Activated naive CD8-positive, alpha-beta T cell treated with anti-CD3 and anti-CD28 coated beads, Interleukin-2, amount 10 ng/mL, durations not matched to agents 7 days and 5 days (primary cell): ENCODE measurements at places on chromosomes 1 and 21.

DNA sequence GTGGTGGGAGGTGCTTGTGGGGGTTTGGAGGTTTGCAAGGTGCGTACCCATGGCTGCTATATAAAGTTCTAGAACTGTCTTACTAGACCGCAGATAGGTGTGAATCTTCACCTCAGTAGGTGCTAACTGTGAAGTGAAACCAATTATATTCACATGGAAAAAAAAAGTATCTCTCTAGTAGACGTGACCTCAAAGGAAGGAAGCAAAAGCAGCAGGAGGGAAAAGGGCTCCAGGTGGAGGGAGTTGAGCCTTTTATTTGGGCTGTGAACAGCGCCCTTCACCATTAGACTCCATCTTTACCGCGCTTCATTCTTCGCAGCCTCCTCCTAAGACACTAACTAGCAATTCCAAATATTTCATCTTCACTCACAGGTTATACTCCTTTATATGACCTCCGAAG lies 129.8 kb downstream of the TBX19 start:
- DNase-seq, result no peak

GRCh38 chr1:109768820-109769219 lies 5.1 kb upstream of the EPS8L3 start:
- DNase-seq, result peak; percentile 10

- DNase-seq, result no peak
Observed at GRCh38 chr1:41620365-41621169, 136.1 kb upstream of the EDN2 start.

DNA sequence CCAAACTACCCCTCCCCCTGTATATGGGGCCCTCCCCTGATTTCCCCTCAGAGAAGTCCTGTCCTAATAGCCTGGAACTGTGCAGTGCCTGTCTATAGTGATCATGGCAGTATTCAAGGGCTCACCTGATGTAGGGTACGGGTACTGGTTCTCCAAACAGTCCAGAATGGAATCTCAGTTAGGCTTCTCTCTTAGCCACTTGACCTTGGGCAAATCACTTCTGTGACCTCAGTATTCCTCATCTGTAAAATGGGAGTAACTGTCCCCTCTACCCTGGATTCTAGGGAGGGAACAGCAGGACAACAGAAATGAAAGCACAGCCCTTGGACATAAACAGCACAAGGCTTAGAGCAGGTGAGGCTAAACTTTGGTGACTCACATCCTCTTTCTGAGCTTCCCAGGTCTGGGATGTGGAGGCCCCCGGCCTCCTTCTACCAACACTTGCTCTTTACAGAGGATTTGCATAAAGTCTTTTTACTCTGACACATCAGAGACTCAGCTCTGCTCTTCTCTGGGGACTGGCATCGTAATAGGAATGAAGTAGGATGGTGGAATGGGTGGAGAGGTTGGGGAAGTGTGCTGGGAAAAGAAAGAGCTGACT lies 20.0 kb upstream of the PDZK1IP1 start:
- no peak for DNase-seq

- no peak for DNase-seq
Observed at GRCh38 chr1:184472136-184472535, 85.3 kb downstream of the C1orf21 start.

GRCh38 chr1:89998306-89998705 lies 3.4 kb downstream of the ZNF326 start:
- no peak for DNase-seq

DNA sequence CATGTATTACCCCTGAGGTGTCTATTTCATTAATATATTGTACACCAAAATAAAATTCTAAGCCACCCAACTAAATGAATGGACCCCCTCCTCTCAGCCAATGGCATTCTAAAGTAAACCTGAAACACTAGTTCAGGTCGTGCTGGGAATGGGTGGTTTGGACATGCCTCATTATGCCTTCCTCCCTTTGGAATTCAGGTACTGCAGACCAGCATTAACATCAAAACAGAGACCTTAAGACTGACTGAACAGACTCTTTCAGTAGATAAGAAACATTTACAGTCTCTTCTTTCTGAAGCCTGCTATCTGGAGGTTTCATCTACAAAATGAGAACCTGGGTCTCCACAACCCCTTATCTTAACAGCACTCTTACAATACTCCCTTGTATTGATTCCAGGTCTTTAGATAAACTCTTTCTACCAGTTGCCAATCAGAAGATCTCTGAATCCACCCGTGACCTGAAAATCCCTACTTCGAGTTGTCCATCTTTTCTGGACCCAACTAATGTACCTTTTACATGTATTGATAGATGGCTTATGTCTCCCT lies 93.6 kb downstream of the PKN2 start:
- DNase-seq, result no peak

- no peak for DNase-seq
Observed at GRCh38 chr1:39080269-39080826, 54.2 kb downstream of the NDUFS5 start.

DNA sequence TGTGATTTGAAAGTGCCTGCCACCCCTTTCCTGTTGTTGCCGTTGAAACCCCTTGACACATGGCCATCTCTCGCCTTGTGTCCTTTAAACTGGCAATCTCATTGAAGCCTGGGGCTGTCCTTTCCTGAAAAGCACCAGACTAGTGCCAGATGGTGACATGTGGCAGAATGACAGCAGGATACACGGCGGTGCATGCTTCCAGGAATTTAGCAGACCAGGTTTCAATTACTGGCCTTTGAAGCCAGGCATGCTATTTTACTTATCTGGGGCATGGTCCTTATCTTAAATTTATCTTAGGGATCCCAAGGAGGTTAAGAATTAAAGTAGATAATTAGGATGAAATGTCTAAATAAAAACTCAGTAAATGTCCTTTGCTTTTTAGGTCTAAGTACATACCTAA lies 15.2 kb downstream of the PLPPR4 start:
- DNase-seq, result no peak

GRCh38 chr1:103900005-103900404 lies 150.3 kb downstream of the AMY1C start:
- no peak for DNase-seq

- DNase-seq, result no peak
Observed at GRCh38 chr1:109356915-109357314, 40.8 kb downstream of the SORT1 start.

DNA sequence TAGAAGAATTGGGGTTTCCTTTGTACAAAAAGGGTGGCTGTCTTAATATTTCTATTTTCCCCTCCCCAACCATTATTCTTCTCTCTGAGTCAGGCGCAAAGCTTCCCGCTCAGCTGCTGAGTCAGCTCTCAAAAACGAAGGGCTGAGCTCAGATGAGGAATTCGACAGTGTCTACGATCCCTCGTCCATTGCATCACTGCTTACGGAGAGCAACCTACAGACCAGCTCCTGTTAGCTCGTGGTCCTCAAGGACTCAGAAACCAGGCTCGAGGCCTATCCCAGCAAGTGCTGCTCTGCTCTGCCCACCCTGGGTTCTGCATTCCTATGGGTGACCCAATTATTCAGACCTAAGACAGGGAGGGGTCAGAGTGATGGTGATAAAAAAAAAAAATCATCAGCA lies 3.0 kb upstream of the TUFT1 start:
- DNase-seq, result no peak

DNA sequence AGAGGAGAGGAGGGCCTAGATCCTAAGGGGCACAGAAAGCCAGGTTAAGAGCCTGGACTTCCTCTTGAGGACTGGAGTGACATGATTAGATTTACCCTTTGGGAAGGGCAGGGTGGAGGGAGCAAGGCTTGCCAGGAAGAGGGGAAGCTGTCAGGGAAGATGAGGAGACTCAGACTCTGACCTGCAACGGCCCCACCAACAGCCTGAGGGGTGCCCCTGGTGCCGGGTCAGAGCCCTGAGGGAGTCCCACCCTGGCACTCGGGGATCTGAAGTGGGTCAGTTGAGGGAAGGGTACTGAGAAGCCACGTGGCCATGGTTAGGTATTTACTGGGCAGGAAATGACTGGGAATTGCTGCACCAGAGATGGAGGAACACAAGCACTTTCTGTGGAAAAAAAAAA lies 9.8 kb downstream of the ECE1 start:
- DNase-seq, result no peak

DNA sequence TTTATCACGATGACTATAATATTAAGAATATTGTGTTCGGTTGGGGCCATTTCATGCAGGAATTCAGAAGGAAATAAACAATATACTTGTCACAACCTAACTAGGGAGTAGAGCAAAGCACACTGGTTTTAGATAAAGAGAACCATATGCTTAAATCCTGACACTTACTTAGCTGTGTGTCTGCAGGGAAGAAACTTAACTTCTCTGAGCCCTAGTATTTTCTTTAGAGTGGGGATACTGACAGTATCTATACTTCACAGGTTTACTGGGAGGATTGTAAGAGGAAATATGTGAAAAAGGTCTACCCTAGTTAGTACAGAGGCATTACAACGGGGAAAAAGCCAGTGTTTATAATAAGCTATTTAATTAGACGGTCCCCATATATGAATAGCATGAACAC lies 72.9 kb downstream of the IARS2 start:
- DNase-seq, result no peak

DNA sequence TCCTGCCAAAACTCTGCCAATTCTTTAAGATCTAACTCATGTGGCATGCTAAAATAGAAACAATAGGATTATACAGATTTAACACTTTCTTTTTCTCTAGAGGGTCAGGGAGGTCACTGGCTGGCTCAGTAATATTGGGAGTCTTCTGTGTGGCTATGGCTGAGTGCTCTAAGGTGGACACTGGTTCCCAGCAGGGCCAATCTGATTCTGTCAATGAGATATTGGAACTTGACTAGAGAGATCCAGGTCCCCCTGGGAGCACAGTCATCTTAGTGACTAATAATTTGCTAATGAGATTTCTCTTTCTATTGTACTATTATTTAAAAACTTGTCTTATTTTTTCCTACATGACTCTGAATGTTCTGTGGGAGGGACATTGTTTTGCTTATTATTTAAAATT lies 69.1 kb upstream of the ZP4 start:
- DNase-seq, result no peak

DNA sequence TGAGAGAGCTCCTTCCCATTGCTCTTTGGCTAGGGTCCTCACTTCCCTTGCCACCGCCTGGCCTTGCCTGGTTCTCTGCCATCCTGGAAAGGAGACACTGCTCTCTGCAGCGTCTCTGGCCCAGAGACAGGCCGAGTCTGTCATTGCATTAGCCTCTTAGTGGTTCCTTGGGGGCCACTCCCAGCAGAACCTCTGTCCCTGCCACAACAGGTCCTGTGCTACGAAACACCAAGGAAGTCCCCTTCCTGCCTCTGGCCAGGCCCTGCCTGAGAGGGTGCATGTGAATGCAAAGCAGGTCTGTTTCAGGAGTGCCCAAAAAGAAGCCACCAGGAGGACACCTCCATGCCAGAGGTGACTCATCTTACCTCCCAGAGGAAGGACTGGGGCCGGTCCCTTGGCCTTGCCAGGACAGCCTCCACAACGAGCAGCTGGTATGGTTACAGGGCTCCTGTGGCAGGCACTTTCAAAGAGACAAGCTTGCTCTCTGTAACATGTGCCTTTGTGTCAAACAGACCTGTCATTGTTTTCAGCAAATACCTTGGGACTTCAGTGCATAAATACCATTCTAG lies 59.6 kb downstream of the VPS26C start:
- peak; percentile 49 for DNase-seq

- DNase-seq, result no peak
Observed at GRCh38 chr1:44375547-44375946, 20.5 kb upstream of the ERI3 start.

DNA sequence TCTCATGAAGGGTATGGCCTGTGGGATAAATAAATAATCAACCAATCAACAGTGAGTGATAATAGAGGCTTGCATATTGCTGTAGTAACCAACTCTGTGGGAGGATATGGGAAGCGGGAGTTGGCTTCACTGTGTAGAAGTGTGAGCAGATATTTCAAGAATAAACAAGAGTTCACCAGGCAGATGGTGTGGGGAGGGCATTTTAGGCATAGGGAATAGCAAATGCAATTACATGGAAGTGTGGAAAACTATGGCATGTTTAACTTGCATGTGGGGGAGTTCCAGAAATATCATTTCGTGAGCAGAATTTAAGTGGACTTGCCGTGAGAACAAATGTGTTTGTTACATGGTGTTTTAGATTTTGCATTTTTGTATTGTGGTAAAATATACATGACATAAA lies 95.2 kb downstream of the SPATA46 start:
- no peak for DNase-seq

DNA sequence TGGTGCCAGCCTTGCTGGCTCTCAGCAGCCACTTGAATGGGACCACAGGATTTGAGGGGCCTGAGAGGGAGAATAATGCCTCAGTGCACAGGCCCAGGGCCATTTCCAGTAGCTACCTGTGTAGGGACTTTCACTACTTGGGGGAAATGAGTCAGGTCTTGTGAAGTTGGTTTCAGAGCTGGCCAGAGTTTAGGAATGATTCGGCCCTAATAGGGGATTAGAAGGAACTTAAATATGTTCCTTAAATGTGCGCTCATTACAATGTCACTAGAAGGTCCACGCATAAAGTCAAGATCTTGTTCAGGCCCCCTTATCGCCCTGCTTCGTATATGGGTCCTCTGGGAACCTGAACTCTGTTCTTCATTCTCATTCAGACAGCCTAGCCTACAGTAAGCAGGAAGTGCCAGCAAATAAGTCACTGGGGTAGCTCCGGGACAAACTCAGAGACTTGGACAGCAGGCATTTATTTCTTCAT lies 5.6 kb upstream of the AKR1A1 start:
- DNase-seq, result no peak
